GM23248 (cell line): ENCODE measurements at places on chromosomes 5 and 9. TPM values are rescaled to one million over a fixed set of nuclear protein-coding genes. Genes with fewer than 3 reads are reported as not detected.

- no peak for DNase-seq
Measured at GRCh38 chr9:16145196-16145950, 592.5 kb downstream of the CCDC171 start.

WNT8A gene
- total RNA-seq, result not detected in 2 replicates

LVRN gene
- total RNA-seq, result 0.32 TPM in 1 of 2 replicates, not detected in the other

DNA sequence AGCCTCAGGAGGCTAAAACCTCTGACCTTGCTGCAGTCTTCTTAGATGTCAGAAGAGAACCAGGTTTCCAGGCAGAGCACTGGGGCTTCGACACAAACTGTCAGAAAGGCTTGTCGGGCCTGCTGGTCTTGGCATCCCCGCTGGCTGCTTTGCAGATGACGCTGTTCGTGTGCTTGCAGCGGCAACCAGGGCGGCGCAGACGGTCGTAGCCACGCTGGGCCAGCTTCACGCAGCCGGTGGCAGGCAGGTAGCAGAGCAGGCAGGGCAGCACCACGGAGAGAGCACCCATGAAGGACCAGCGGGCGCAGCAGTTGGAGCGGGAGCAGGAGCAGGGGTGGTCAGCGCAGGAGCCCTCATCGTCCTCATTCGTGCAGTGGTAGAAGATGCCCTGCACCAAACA is 10.7 kb downstream of the SPRY4 start:
- no peak for DNase-seq

GRCh38 chr9:6000955-6001354 is 14.5 kb downstream of the RANBP6 start:
- no peak for DNase-seq

GRCh38 chr5:115379622-115380344 is 83.3 kb upstream of the CCDC112 start:
- DNase-seq, result no peak

- peak; percentile 80 for DNase-seq
Measured at GRCh38 chr9:98081477-98082219, 25.1 kb downstream of the NANS start.

GOLGA1 gene
- 12.4 and 18.1 TPM in 2 replicates for total RNA-seq

CDKN2A gene
- total RNA-seq, result 18.1 and 27.3 TPM in 2 replicates

TMEM252 gene
- total RNA-seq, result not detected in 2 replicates

GRCh38 chr5:42636425-42636824 is 120.2 kb upstream of the CCDC152 start:
- DNase-seq, result peak; percentile 20

DNA sequence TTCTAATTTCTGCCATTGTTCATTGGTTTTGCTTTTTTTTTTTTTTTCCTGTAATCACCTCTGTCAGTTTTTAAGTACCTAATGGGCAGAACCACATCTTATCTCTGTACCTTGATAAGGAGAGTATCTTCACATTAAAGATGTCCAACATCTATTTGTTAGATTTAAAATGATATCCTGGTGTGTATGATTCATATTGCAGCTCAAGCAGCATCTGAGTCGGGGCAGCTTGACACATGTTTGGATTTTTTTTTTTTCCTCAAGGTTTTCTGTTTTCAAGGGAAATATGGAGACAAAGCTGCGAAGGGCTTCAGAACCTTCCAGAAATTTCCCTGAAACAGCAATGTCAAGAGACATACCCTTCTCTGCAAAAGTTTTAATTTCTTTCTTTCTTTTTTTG is 164.7 kb downstream of the DOCK2 start:
- DNase-seq, result peak; percentile 64

DNA sequence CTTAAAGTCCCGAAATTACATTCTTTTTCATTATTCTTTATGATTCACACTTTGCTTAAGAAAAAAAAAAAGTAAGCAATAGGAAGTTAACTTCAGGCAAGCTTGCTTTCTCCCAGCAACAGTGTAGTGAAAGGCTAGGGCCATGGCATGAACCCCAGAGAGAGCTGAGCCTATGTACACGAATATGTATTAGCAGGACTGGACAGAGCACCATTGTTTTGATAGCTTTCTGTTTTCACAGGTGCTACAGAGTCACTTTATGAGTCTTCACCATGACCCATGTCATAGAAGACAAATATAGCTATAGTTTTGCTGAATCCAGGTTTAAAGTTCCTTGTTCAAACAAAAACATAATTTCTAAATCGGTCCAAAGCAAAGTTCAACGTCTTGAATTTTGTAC is 199.2 kb downstream of the ADAMTSL1 start:
- no peak for DNase-seq

ERGIC1 gene
- 233 and 235 TPM in 2 replicates for total RNA-seq

GRCh38 chr5:35803191-35803651 is 53.5 kb upstream of the IL7R start:
- peak; percentile 87 for DNase-seq

DRD1 gene
- total RNA-seq, result not detected in 2 replicates

- no peak for DNase-seq
Measured at GRCh38 chr9:69215774-69216485, 41.9 kb downstream of the TJP2 start.
